Activated CD8-positive, alpha-beta T cell treated with anti-CD3 and anti-CD28 coated beads, Interleukin-2, amount 10 ng/mL, durations not matched to agents 7 days and 5 days (primary cell): ENCODE measurements at places on chromosomes 6 and 20. TPM values are rescaled to one million over a fixed set of nuclear protein-coding genes. Genes with fewer than 3 reads are reported as not detected.

DNA sequence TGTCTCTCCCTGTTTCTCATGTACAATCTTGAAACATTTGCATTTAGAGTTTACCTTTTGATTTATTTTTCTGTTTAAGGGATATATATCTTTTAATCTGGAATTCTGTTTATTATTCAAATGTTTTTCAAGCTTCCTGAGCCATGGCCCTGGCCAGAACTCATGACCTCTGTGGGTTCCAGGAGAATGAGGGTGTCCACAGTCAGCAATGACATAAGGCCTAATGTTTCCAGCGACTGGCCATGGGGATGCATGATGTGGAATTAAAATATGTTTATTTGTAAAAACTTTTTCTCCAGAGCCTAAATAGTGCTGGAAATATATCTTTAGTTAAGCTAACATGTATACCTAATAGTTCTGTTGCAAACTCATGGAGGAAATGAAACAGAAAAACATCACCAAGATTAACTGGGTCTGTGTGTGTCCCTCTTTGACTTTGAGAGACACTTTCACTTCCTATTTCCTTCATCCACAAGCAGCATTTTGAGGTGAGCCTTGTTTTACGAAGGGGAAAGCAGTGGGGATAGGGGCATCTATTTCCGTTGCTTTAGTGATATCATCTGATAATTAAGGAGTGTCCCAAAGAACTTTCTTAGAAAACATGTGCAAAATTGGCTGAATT is 87.6 kb downstream of the SMOC2 start:
- H3K4me3 ChIP-seq = no peak overlapping the region
- H3K36me3 ChIP-seq = no peaks in the 10 kb centered on the region
- no peak overlapping the region for H3K27ac ChIP-seq
- DNase-seq = no peak
- H3K4me1 ChIP-seq = no peaks in the 10 kb centered on the region
- no peaks in the 10 kb centered on the region for H3K27me3 ChIP-seq

- DNase-seq = no peak
- H3K4me1 ChIP-seq = peaks cover 10% of the 10 kb centered on the region
- no peak overlapping the region for H3K4me3 ChIP-seq
Measured at GRCh38 chr6:20236344-20236743, 24.1 kb upstream of the MBOAT1 start.

FAXC gene
- total RNA-seq = not detected

GRCh38 chr6:104638841-104639290 is 220.9 kb downstream of the HACE1 start:
- peaks cover 3% of the 10 kb centered on the region for H3K27me3 ChIP-seq
- no peak for DNase-seq
- peaks cover 7% of the 10 kb centered on the region for H3K4me1 ChIP-seq

UBE3D gene
- total RNA-seq = 4.4 TPM

DNA sequence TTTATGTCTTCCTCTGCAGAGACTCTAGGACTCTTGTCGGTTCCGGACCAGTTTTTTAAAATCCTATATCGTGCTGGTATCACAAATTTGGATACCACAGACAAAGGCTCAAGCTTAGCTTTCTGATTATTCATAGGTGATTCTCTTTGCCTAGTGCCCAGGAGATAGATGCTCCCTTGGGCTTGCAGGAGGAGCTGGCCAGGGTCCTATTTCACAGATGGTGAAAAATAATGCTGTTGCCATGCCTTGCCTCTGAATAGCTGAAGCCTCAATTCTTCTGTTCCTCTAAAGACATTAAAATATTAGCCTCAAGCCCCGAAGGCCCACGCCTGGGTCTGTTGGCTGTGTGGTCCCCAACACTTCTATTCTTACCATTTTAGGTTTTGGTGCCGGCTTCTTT is 123.9 kb upstream of the BACH2 start:
- no peaks in the 10 kb centered on the region for H3K27me3 ChIP-seq
- no peak overlapping the region for H3K4me3 ChIP-seq
- H3K27ac ChIP-seq = no peak overlapping the region
- peaks cover 10% of the 10 kb centered on the region for H3K36me3 ChIP-seq
